Placental pericyte (primary cell): ENCODE measurements at places on chromosomes 7 and 10. TPM values are rescaled to one million over a fixed set of nuclear protein-coding genes. Genes with fewer than 3 reads are reported as not detected.

The NPC1L1 gene
- under 0.01 TPM in 1 of 2 replicates, not detected in the other for total RNA-seq

The COL13A1 gene
- total RNA-seq: 4.6 and 34.2 TPM in 2 replicates

The CAV2 gene
- 37.9 and 183 TPM in 2 replicates for total RNA-seq

The NPY4R2 gene
- total RNA-seq: not detected in 2 replicates

The CYP26C1 gene
- total RNA-seq: 0.14 TPM in 1 of 2 replicates, not detected in the other

The SFTPD gene
- total RNA-seq: 0.66 TPM in 1 of 2 replicates, not detected in the other

The PROSER2 gene
- total RNA-seq: 7.4 and 7.7 TPM in 2 replicates

The MKRN1 gene
- total RNA-seq: 38.2 and 79.4 TPM in 2 replicates

The OR2A12 gene
- not detected in 2 replicates for total RNA-seq

The ARL3 gene
- 4.8 and 5.4 TPM in 2 replicates for total RNA-seq

The CFAP70 gene
- 0.44 and 0.57 TPM in 2 replicates for total RNA-seq

The MMP21 gene
- not detected in 2 replicates for total RNA-seq

The OR2A1 gene
- total RNA-seq: 0.14 TPM in 1 of 2 replicates, not detected in the other

The NRG3 gene
- total RNA-seq: under 0.01 and 0.22 TPM in 2 replicates

The CRYGN gene
- total RNA-seq: not detected in 2 replicates

The TAS2R3 gene
- 0.72 and 2.0 TPM in 2 replicates for total RNA-seq

The SPAM1 gene
- total RNA-seq: not detected in 2 replicates

The NPY gene
- not detected in 2 replicates for total RNA-seq

The EPDR1 gene
- total RNA-seq: 1.8 and 14.5 TPM in 2 replicates

The GPNMB gene
- 93.1 and 188 TPM in 2 replicates for total RNA-seq

The PLAC9 gene
- 0.29 and 0.44 TPM in 2 replicates for total RNA-seq

The SAMD9L gene
- 6.1 and 36.1 TPM in 2 replicates for total RNA-seq

The PON1 gene
- total RNA-seq: not detected in 2 replicates

The SLC35G1 gene
- 1.8 and 4.0 TPM in 2 replicates for total RNA-seq

The CLRN3 gene
- not detected in 2 replicates for total RNA-seq

The HTR7 gene
- total RNA-seq: 13.5 and 18.2 TPM in 2 replicates

The DYDC1 gene
- not detected in 2 replicates for total RNA-seq

The SEMA3C gene
- total RNA-seq: 212 and 223 TPM in 2 replicates

The SP4 gene
- total RNA-seq: 6.0 and 6.3 TPM in 2 replicates

The EBF3 gene
- 0.14 TPM in 1 of 2 replicates, not detected in the other for total RNA-seq

The PDZD7 gene
- 0.22 and 0.57 TPM in 2 replicates for total RNA-seq

The RPEL1 gene
- total RNA-seq: under 0.01 TPM in 1 of 2 replicates, not detected in the other

The SLC26A4 gene
- under 0.01 and 0.72 TPM in 2 replicates for total RNA-seq

The OR2A5 gene
- not detected in 2 replicates for total RNA-seq

The PLAU gene
- 278 and 1,436 TPM in 2 replicates for total RNA-seq

The CPN1 gene
- total RNA-seq: not detected in 2 replicates

The SEMA3E gene
- under 0.01 and 1.7 TPM in 2 replicates for total RNA-seq

The CCL24 gene
- total RNA-seq: 0.44 TPM in 1 of 2 replicates, not detected in the other

The HACD1 gene
- 21.9 and 34.4 TPM in 2 replicates for total RNA-seq

The OR13A1 gene
- under 0.01 TPM in 1 of 2 replicates, not detected in the other for total RNA-seq

The SFTPA1 gene
- not detected in 2 replicates for total RNA-seq

The SUPV3L1 gene
- 27.6 and 63.2 TPM in 2 replicates for total RNA-seq

The ATP5MK gene
- 113 and 163 TPM in 2 replicates for total RNA-seq

The PAX2 gene
- not detected in 2 replicates for total RNA-seq

The GRIFIN gene
- total RNA-seq: not detected in 2 replicates

The SNCG gene
- 3.3 and 3.9 TPM in 2 replicates for total RNA-seq

The HOXA2 gene
- total RNA-seq: under 0.01 and 0.43 TPM in 2 replicates

The C7orf57 gene
- under 0.01 TPM in 1 of 2 replicates, not detected in the other for total RNA-seq

The SFRP4 gene
- 0.14 TPM in 1 of 2 replicates, not detected in the other for total RNA-seq

The ODAD2 gene
- 0.22 and 1.0 TPM in 2 replicates for total RNA-seq

The MCM10 gene
- 0.44 and 21.8 TPM in 2 replicates for total RNA-seq

The LEP gene
- total RNA-seq: not detected in 2 replicates

The SHH gene
- total RNA-seq: not detected in 2 replicates

The SEC31B gene
- total RNA-seq: 2.9 and 4.2 TPM in 2 replicates

The BEND7 gene
- total RNA-seq: 1.0 and 10.5 TPM in 2 replicates
